ENCODE measurements at places on chromosomes 5 and 9. TPM values are rescaled to one million over a fixed set of nuclear protein-coding genes. Genes with fewer than 3 reads are reported as not detected.

Gene PCDHGB2
- 5.1 TPM for total RNA-seq

Gene ARAP3
- 4.5 TPM for total RNA-seq

Gene IL17B
- not detected for total RNA-seq

Gene OTP
- total RNA-seq, result not detected

Gene ST8SIA4
- total RNA-seq, result 0.29 TPM

Gene POU5F2
- total RNA-seq, result 0.99 TPM

Gene CLIC3
- total RNA-seq, result 5.8 TPM

Gene MYO10
- total RNA-seq, result 81.5 TPM

Measured in smooth muscle cell of trachea (primary cell).